Ascending aorta (tissue), 2 donors: ENCODE measurements at places on chromosomes 13 and 19.

- no peak for DNase-seq
Measured at GRCh38 chr13:71621174-71622124, 245.6 kb downstream of the DACH1 start.

- DNase-seq = no peak
Measured at GRCh38 chr13:113508521-113509254, 18.2 kb upstream of the DCUN1D2 start.

- no peak for DNase-seq
Measured at GRCh38 chr13:39353988-39354387, 249.0 kb downstream of the LHFPL6 start.

DNA sequence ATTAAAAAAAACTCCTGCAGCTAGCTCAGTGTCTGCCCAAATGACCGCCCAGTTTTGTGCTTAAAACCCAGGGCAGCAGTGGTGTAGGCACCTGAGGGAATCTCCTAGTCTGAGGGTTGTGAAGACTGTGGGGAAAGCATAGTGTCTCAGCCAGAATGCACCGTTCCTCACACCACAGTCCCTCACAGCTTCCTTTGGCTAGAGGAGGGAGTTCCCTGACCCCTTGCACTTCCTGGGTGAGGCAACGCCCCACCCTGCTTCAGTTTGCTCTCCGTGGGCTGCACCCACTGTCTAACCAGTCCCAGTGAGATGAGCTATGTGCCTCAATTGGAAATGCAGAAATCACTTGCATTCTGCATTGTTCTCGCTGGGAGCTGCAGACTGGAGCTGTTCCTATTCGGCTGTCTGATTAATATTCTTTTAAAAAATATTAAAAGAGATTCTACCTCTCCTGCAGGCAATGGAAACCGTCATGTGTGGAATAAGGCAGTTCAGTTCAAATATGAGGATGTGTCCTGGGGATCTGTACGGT, 645.7 kb downstream of the FGF9 start:
- DNase-seq = no peak

DNA sequence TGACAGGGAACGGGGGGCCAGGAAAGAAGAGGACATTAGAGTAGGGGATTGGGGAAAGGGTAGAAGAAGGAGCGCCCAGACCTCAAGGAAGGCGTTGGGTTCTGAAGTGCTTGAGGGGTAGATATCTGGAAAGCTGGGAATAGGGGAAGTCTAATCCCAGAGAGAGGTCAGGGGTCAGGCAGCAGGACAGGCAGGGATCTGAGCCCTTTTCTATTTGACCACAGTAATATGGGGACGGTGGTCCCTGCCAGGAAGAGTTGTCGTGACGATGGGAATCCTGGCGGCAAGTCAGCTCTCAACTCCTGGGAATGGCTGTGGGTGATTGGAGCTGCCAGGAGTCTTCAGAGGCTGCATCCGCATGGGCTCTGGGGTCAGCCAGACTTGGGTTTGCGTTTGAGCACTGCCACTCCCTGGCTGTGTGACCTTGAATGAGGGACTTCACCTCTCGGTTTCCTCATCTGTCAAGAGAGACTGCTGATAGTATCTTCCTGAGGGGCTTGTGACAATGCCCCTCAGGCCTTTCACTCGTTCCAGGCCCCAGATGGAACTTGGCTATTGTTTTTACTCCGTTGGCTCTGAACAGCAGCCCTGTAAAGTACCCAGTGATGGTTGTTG, 1.3 kb downstream of the AP2A1 start:
- DNase-seq = no peak

- DNase-seq = no peak
Measured at GRCh38 chr13:67977066-67977465, 746.9 kb upstream of the PCDH9 start.
